AG04450 (cell line): ENCODE measurements at places on chromosomes 5 and 9. TPM values are rescaled to one million over a fixed set of nuclear protein-coding genes. Genes with fewer than 3 reads are reported as not detected.

Gene PCDHB15
- 0.88 and 0.93 TPM in 2 replicates for polyA plus RNA-seq

Gene AGXT2
- not detected in 2 replicates for polyA plus RNA-seq

Gene BTNL8
- polyA plus RNA-seq = not detected in 2 replicates

Gene TSSK1B
- 0.10 TPM in 1 of 2 replicates, not detected in the other for polyA plus RNA-seq

- peak; percentile 11 for DNase-seq
These were observed 119.9 kb downstream of the KDM4C start for GRCh38 chr9:6877671-6878161.

DNA sequence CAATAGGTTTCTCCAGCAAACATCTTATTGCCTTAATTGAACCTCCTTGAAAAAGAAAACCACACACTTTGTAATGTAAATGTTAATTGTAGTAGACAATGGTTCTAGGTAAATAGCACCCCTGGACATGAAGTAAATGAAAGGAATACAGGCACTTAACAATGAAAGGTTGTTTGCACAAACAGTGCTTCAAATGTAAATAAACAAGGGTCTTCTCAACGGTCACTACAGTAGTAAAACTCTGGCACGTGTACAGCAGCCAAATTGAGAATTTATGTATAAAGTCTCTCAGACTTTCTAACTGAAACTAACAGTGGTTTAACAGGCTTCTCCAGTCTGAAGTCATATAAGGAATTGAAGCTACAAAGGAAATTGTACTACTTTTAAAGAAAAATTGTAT is 218.3 kb downstream of the MEF2C start:
- no peak for DNase-seq

DNA sequence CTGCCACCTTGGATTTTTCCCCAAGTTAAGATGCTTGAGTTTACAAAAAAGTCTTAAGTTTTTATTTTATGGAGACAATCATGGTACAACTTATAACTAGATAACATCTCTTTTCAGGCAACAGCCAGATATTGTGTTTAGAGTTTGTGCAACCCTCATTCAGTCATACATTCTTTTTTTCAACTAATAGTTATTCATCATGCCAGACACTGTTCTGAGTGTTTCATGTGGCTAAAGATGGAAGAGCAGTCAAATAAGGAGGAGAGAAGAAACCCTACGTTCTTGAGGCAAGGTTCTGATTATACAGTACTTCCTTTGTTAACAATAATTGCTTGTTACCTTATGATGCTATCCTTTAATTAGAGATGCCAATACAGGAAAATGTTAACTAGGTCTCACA is 42.1 kb upstream of the ZNF462 start:
- DNase-seq = no peak

- DNase-seq = no peak
These were observed 42.2 kb upstream of the PDE8B start for GRCh38 chr5:77168161-77168878.

GRCh38 chr5:148746826-148747535 is 79.4 kb upstream of the ADRB2 start:
- no peak for DNase-seq

- DNase-seq = no peak
These were observed 117.0 kb downstream of the VAV2 start for GRCh38 chr9:133875131-133875530.

DNA sequence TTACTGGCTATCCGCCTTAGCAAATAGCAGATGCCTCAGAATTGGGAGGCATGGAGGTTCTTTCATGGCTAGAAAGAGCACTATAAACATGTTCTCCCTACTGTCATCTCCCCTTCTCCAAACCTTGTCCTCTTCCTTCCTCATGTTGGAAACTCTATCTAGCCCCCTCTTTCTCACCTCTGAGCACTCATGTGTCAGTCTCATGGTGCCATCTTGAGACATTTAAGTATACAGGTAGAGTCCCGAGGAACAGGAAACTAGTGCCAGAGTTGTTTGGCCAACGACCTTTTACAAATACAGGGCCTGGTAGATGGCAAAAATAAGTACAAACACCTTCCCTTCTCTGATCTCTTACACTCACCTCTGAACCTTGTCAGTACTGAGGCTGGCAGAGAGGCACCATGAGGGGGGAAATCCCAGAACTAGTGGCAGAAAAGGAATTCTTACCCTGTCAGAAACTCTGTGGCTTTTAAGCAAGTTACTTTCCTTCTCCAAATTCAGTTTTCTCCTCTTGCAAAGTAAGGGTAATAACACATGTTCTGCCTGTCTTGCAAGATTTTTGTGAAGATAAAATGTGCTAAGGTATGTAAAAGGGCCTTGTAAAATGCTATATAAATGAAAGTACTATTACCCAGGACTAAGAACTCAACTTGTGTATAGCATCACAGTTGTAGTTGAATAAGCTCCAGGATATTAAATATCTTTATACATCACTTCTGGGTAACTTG is 94.1 kb upstream of the SNX2 start:
- DNase-seq = no peak

DNA sequence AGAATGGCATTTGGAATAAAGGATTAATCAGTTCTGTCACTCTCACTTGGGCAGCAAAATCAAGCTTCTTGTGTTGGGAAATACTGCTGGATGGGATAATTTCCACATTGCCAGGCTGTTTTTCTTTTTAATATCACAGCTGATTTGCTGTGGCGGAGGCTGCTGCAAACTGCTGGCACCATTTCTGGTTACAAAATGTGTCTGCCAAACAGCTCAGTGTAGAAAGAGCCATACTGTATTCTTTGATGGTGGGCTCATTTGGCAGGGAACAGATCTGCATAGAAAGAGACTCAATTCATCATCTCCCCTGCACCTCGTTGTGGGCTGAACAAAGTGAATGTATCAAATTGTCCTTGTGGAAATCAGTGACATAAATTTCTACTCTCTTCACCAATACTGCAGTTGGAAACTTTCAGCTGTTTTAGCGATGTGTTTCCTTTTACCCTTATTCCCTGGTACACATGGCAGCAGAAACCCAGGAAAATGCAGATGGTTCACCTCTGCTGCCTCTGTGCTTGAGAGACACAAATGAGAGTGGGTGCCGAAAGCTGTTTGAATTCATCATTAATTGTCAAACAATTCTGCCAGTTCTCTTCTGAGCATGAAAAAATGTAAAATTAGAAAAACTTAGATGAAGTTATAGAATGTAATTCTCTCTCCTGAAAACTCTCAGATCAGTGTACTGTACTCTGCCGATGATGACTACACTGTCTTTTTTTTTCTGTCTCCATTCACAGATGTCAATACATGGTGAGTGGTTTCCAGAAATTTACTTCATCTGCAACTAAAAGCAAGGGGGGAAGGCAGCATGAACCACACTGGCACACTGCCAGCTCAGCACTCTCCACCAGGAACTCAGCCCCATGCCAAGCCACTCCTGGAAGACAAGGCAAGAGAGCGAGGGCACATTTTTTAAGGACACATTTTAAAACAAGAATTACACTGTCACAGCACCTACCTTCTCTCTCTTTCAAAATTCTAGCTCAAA is 75.0 kb downstream of the HMHB1 start:
- DNase-seq = no peak
